ENCODE measurements at places on chromosomes 16 and 17. TPM values are rescaled to one million over a fixed set of nuclear protein-coding genes. Genes with fewer than 3 reads are reported as not detected.

Gene PTX4
- not detected for total RNA-seq

DNA sequence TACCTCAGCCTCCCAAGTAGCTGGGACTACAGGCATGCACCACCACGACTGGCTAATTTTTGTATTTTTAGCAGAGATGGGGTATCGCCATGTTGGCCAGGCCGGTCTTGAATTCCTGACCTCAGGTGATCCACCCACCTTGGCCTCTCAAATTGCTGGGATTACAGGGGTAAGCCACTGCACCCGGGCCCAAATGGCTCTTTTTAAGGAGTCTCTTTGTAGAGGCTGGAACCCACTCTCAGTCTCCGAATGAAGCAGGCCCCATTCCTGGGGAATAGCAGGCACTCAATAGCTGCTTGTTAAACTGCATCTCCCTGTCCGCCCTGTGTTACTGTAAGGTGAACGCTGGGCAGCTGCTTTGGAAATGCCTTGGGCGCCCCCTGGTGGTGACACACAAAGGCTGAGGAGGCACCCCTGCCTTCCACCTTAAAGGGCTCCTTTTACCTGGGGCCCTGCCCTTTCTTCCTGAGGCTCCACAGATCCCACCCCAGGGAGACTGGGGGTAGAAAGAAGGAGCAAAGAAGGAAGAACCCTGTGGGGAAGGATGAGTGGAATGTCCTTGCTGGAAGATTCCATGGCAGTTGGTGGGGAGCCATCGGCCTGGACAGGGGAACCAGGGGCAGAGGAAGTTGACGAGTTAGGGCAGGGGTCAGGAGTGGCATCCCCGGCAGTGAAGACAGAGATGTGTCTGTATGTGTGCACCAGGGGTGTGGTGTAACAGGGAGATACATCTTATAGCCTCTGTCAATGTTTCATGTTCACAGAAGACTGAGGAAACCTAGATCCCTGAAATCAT lies 6.1 kb upstream of the SP2 start:
- peak; percentile 81 for DNase-seq

- DNase-seq: peak; percentile 93
Measured at GRCh38 chr17:7716901-7717755, at the start of gene DNAH2. TSS of gene DNAH2 (plus strand) at chr17:7717744. CDS start at chr17:7719735, 1,991 bp downstream.

Gene MYH2
- not detected for total RNA-seq

GRCh38 chr17:48307814-48308411 lies 122.1 kb downstream of the SKAP1 start:
- DNase-seq: peak; percentile 55
